ENCODE measurements at places on chromosomes 6 and 20. TPM values are rescaled to one million over a fixed set of nuclear protein-coding genes. Genes with fewer than 3 reads are reported as not detected.

- no peak for DNase-seq
Observed at GRCh38 chr6:43950051-43950605, 177.1 kb downstream of the MRPL14 start.

DNA sequence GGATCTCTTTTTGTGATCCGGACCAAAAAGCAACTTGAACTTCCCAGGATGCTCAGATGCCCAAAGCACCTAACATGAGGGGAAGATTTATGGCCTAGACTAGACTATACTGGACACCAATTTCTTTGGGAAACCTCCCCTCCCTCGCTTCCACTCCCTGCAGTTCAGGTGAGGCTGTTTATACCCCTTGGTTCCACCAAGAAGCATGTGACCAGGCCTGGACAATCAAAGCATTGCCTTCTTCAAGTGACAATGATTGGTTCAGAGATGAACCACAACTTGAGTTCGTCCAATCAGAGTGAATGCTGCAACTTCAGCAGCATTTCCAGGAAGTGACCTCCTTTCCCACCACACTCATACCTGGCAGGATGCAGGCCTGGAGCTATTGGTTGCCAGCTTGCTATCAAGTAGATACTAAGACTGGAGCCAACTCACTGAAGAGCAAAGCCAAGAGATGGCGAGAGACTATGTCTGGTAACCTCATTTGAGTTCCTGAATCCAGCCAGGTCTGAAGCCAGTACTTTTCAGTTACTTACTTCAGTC is 45.6 kb upstream of the SLC9A8 start:
- no peak for DNase-seq

C6orf141 gene
- total RNA-seq = not detected

DNA sequence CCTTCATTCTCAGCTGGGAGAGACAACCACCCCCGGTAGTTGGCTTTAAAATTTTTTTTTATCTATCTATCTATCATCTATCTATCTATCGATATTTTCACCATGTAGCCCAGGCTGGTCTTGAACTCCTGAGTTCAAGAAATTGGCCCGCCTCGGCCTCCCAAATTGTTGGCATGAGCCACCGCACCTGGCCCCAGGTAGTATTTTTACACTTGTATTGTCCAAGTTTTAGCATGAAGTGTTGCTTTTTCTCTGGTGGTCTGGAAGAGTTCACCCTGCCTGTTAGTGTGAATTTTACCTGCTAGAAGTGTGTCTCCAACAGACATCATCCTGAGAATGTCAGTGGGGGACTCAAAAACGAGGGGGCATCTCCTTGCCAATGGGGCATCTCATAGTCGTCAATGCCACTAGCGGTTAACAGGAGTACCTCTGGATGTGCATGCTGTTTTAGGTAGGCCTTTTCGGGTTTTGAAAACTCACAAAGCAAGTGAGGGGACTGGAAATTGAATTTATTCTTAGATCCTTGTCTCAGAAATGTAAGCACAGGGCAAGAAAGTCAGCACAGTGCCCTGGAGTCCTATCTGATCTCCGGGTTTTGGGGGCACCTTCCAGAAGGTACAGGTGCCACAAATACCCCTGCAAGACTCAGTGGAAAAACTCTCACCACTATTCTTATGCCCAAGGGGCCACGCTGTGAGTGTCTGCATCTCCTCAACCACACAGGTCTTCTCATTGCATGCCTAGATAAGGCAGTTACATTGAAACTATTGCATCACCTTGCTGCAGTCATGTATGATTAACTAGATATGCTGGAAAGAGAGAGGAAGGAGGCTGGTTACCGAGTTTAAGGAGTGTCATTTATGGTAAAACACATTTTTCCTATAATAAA is 37.1 kb downstream of the TNFAIP3 start:
- peak; percentile 28 for DNase-seq

- DNase-seq = no peak
Observed at GRCh38 chr20:4138056-4138455, 122.7 kb upstream of the RNF24 start.

DNA sequence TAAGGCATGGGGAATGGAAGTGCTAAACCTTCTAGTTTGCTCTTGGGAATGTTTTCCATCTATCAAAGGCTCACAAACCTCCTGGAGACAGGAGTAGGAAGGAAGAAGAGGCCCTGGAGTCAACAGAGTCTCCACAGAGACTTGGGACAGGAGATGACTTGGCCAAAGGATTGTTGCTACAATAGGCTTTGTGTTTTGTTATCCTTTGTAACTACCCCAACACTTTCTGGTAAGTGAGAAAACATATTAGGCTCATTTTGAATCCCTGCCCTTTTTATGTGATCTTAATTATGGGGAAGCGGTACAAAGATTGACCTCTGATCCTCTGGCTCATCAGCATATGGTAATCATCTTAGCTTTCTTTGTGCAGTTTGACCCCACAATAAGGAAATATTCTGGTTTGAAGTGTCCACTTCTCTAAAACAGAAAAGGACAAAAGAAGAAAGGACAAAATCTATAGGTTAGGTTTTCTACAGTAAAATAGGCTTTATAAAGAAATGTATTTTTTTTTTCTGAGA is 24.1 kb upstream of the GTF3C6 start:
- DNase-seq = no peak

- DNase-seq = no peak
Observed at GRCh38 chr6:158033751-158034702, 52.4 kb downstream of the SYNJ2 start.

MEI4 gene
- not detected for total RNA-seq

DNA sequence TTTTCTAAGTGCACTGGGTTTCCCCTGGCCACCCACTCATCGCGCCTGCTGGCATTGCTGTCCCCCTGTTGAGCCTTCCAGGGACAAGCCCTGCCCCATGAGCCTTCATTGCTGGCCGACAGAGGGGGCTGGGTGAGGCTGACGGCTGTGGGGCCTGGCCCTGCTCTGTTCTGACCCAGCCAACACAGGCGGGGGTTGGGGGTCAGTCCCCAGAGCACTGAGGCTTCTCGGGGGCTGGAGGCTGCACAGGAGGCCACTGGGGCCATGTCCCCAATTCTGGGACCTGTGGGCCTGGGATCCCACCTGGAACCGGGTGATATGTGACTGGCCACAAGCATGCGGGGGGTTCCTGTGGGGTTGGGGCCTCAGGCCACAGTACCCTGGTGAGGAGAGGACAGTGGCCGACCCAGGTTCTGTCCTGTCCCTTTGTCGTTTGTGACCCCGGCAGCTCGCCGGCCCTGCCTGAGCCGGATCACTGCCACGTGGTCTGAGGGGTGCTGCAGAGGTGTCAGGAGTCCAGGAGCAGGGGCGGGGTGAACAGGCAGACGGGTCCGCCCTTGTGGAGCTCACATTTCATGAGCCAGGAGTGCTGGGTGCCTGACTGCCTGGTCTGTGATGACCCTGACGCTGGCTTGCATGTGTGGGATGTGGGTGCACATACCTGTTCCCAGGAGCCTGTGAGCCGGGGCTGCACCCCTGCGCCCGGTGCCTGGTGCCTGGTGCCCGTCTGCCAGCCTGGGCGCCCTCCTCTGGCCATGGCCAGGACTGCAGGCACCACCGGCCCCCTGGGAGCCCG is 2.1 kb upstream of the COL20A1 start:
- DNase-seq = peak; percentile 55

DNA sequence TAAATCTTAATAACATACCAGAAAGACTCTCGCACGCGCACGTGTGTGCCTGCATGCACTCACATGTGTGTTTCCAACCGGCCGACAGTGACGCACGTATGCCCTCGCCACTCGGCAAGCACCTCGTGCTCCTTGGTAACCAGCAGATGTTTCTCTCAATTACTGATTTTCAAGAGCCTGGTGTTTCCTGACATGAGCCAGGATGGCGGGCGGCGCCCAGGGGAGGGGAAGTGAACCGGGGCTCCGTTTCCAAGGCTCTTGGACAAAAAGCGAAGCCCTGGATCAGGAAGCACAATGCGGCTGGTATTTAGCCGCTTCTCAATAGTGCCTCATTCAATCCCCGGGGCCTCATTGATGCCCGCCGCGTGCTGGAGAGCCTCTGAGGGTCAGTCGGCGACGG is 37.7 kb downstream of the PMEPA1 start:
- no peak for DNase-seq

GRCh38 chr20:35560105-35560511 is 18.2 kb downstream of the ERGIC3 start:
- no peak for DNase-seq

DNA sequence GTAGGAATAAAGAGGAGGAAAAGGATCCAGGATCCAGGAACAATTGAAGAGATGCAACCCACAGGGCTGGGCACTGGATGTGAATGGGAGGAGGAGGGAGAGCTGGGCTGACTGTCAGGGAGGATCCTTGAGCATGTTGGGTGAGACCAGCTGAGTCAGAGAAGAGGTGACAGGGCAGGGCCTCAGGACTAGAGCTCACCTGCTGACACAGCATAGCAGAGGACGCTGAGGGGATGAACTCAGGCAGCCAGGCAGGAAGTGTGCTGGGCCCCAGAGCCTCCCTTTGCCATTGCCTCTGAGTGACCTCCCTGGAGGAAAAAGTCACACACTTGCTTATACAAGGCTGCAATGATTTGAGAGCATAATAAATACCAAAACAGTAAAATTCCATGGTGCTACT is 72.3 kb downstream of the ZNF133 start:
- DNase-seq = no peak

DNA sequence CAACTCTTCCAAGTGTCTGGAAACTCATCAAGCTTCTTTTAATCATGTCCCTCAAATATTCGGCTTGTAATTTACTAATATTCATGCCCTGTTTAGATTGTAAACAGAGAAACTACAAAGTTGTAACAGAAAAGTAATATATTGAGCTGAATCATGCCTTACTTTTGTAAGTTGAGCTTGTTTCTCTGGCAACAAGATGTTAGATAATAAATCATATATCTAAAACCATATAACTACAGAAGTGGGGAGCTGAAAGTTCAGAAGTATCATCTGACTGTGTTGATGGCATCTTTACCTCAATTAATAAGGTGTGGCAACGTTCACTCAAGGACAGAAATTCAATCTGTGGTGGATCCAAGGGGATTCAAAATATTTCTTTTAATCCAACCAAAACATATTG is 263.9 kb downstream of the PLCB1 start:
- no peak for DNase-seq

GRCh38 chr20:47315339-47316056 is 41.0 kb downstream of the ZMYND8 start:
- no peak for DNase-seq

GNL1 gene
- 134 TPM for total RNA-seq

GRCh38 chr20:48293671-48294070 is 508.4 kb upstream of the SULF2 start:
- DNase-seq = no peak

GRCh38 chr6:43454290-43454695 is 1.1 kb downstream of the DLK2 start:
- peak; percentile 59 for DNase-seq

GRCh38 chr6:31058128-31058894 is 48.0 kb downstream of the MUC22 start:
- no peak for DNase-seq

GRCh38 chr20:62576815-62577489 is 65.4 kb upstream of the SLCO4A1 start:
- no peak for DNase-seq

Data from activated T-cell treated with anti-CD3 and anti-CD28 coated beads, Interleukin-2, amount 50 U/mL, for 4 hours (primary cell).